ENCODE measurements at places on chromosomes 1 and 21.

- DNase-seq: no peak
Measured at GRCh38 chr1:109280862-109281261, 2.1 kb downstream of the PSRC1 start.

GRCh38 chr1:154586641-154587040 is 19.1 kb downstream of the CHRNB2 start:
- DNase-seq: no peak

DNA sequence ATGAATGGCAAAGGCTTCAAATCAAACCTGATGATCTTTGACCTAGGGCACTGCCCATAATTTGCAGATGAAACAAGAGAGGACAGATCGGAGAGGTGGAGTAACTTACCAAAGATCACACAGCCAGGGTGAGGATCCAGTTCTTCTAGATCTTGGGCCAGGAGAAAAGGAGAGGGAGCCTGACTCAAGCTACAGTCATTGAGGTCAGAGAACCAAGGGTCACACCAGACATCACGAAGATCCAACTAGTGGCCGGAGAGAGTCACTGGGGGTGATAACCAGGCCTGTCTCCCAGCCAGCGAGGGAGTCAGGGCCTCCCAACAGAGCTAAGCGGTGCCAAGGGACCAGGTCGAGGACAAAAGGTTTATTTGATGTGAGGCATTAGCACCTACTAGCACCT is 115.0 kb downstream of the RIPK4 start:
- no peak for DNase-seq

DNA sequence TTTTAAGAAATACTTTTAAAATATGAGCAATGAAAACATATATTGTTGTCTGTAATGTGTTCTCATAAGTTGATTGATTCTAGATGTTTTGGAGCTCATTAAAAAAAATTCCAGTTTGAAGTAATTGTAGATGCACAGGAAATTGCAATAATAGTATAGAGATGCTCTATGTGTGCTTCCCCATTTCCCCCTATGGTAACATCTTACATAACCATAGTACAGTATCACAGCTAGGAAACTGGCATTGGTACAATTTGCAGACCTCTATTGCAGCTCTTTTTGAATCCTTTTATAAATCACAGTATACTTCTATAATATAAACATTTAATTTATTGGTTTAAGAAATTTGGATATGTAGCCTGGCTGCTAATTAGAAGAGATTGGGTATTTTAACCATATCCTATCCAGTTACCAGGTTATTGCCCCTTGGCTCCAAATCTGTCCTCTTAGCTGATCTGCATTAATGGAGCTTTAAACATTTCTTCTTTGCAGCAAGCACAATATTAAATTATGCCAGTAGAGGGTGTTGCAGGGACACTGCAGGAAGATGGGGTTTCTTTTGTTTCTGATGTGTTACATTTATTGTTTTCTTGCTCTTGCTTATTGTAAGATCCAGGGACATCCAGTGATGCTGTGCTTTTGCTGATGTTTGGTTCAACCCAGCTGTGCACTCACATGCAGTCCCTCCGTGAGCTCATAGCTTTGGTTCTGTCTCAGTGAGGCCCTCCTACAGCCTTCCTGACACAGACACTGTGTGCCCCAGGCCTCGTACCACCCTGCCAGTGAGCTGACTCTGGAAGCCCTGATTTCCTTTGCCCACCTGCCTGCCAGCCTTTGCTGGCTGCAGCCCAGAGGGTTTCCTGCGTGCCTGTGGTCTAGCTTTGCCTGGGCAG is 103.3 kb downstream of the RABGAP1L start:
- peak; percentile 27 for DNase-seq

- DNase-seq: no peak
Measured at GRCh38 chr1:47679826-47680225, 242.0 kb downstream of the FOXD2 start.

DNA sequence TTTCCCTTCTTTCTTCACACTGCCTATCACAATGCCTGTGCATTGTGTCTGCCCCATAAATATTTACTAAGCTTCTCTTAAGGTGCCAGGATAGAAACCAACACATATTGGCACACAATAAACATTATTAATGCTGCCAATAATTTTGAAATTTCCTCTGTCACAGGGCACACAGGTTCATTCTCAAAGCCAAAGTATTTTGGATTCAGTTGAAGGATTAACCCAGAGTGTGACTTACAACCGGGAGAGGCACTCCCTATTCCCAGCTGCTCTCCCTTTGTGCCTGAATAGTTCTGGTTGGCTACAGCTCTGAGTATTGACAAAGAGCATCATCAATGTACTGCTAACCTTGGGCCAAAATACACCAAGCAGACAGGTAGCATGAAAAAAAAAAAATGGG is 46.6 kb upstream of the ATP1A1 start:
- DNase-seq: no peak

DNA sequence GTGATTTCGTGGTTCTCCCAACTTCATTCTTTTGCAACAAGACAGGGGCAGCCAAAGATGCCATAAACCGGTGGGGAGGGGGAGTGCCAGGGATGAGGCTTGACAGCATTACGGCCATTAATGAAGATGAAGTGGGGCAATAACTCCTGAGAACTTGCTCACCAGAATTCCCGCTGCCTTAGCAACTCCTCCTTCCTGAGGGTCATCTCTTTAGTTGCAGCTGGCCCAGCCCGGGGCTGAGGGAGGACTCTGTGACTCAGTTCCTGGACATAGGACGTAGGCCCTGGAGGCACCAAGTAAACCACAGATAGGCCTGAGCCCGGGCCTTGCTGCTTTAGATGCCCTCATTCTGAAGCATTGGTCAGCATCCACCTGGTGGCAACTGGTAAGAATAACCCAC is 330.2 kb downstream of the RRAGC start:
- no peak for DNase-seq

- DNase-seq: no peak
Measured at GRCh38 chr1:184950227-184950626, 24.1 kb downstream of the NIBAN1 start.

- no peak for DNase-seq
Measured at GRCh38 chr1:179632868-179633267, 41.2 kb downstream of the TDRD5 start.

Measured in hematopoietic multipotent progenitor cell treated with erythropoietin and hydrocortisone succinate and interleukin-3 and kit ligand, for 15 days (in vitro differentiated cells).